Calu3 (cell line): ENCODE measurements at places on chromosomes 7 and 10. TPM values are rescaled to one million over a fixed set of nuclear protein-coding genes. Genes with fewer than 3 reads are reported as not detected.

GRCh38 chr7:103660455-103661371, 214.7 kb upstream of the SLC26A5 start:
- H3K36me3 ChIP-seq, result peaks cover 5% of the 10 kb centered on the region
- peak; percentile 22 for DNase-seq
- peak overlapping the region; percentile 83 for H3K27ac ChIP-seq
- H3K4me1 ChIP-seq, result peaks cover 52% of the 10 kb centered on the region

DNA sequence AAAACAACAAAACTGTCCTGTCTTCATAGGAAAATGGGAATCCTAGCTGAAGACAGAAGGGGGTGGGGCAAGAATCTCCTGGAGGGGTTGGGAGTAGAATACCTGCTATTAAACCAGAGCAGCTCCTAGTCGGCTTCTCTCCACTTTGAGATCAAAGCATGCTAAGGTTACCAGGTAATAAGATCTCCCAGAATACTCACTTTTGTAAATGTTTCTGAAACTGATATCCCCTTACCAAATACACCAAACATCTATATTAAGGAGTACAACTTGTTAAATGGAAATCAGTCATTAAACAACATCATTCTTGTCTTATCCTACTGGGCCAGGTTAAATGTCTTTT, 29.5 kb upstream of the DAGLB start:
- H3K27ac ChIP-seq, result no peak overlapping the region
- H3K4me1 ChIP-seq, result peaks cover 55% of the 10 kb centered on the region
- no peak overlapping the region for H3K4me3 ChIP-seq
- DNase-seq, result no peak
- no peaks in the 10 kb centered on the region for H3K27me3 ChIP-seq

DNA sequence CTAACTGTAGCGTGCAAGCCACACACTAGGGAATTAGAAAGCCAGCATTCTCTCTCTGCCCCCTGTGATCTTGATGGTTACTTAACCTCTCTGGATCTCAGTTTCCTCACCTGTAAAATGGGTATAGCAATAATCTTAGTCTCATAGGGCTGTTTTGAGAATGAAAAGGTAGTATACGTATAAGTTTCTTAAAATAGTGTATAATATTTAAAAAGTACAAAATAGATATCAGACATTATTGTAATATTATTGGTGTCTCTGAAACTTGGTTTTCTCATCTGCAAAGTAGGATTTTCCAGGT, 80.4 kb downstream of the CHN2 start:
- H3K27me3 ChIP-seq, result peaks cover 11% of the 10 kb centered on the region
- DNase-seq, result no peak
- H3K27ac ChIP-seq, result no peak overlapping the region
- no peak overlapping the region for H3K4me3 ChIP-seq
- H3K4me1 ChIP-seq, result peaks cover 37% of the 10 kb centered on the region

DNA sequence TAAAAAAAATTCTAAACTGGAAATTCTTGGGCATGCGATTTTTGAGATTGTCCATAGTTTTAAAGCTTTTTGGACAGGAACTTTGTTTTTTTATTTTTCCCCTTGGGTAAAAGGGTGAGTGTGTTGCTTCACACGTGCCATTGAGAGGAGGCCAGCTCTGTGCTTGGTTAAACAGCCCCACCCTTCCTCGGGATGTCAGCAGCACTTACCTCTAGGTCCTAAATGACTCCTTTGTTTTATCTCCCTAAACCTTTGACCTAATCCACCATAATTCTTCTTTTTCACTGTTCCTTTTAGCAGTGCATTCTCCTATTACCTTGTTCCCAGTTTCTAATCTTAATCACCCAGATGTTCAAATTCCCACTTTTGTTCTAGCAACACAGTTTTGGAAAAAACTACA, 83.5 kb downstream of the SEMA3D start:
- H3K36me3 ChIP-seq, result peaks cover 5% of the 10 kb centered on the region
- H3K4me1 ChIP-seq, result peaks cover 30% of the 10 kb centered on the region
- H3K27ac ChIP-seq, result peak overlapping the region; percentile 52
- DNase-seq, result peak; percentile 22
- no peaks in the 10 kb centered on the region for H3K27me3 ChIP-seq

DNA sequence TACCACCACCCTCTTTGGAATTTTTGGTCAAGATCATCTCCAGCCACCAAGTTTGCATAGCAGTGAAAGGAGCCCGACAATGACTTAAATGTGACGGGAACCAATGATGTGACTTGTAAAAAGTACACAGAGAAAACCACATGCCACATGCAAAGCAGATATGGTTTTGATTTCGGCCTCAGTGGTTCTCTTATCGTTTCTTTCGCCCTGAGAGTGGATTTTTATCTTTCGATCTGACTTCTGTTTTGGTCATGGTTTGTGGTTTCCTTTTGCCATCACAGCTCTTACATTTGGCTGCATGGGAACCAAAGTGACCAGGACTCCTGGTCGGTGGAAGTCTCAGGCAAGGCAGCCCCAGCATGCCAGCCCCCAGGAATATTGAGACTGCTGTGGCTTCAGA, 31.5 kb downstream of the TCF7L2 start:
- no peaks in the 10 kb centered on the region for H3K36me3 ChIP-seq
- peaks cover 18% of the 10 kb centered on the region for H3K4me1 ChIP-seq
- DNase-seq, result no peak
- H3K4me3 ChIP-seq, result no peak overlapping the region
- no peaks in the 10 kb centered on the region for H3K27me3 ChIP-seq

The MCM10 gene
- total RNA-seq, result 42.0 and 49.3 TPM in 2 replicates

The CUBN gene
- total RNA-seq, result 0.27 and 0.92 TPM in 2 replicates

The SLC26A3 gene
- total RNA-seq, result not detected in 2 replicates
